ENCODE measurements at places on chromosomes 1 and 21. TPM values are rescaled to one million over a fixed set of nuclear protein-coding genes. Genes with fewer than 3 reads are reported as not detected.

DNA sequence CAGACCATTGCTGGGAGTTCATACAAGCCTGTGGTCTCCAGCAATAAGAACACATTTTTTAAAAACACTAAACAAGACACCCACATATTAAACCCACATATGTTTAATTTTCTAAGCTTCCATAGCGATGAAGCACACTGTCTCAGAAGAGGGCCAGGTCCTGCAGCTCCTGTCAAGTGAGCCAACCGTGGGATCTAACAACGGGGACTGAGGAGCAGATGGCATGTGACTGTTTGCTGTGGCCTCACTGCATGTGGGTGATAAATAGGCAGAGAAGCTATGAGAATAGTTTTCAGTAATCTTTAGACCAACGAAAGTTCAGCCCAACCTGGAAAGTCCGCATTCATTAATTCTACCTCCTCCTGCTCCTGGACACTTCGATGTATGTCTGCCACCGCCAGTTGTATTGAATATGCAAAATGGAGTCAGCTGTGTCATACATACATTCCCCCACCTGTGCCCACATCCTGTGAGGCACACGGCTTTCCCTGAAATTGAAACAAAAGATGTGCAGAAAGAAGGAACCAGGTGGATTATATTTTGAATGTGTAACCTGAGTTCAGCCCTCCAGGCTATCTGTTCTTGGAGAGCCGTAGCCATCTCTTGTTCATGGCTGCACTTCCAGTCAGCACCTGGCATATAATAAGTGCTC is 88.2 kb downstream of the MIS18A start:
- no peaks in the 10 kb centered on the region for H3K36me3 ChIP-seq
- no peaks in the 10 kb centered on the region for H3K27me3 ChIP-seq
- H3K4me1 ChIP-seq: no peaks in the 10 kb centered on the region
- no peak overlapping the region for H3K27ac ChIP-seq

- peaks cover 9% of the 10 kb centered on the region for H3K4me1 ChIP-seq
- H3K36me3 ChIP-seq: no peaks in the 10 kb centered on the region
- H3K4me3 ChIP-seq: no peak overlapping the region
Measured at GRCh38 chr1:54161495-54162168, 8.8 kb upstream of the CDCP2 start.

DNA sequence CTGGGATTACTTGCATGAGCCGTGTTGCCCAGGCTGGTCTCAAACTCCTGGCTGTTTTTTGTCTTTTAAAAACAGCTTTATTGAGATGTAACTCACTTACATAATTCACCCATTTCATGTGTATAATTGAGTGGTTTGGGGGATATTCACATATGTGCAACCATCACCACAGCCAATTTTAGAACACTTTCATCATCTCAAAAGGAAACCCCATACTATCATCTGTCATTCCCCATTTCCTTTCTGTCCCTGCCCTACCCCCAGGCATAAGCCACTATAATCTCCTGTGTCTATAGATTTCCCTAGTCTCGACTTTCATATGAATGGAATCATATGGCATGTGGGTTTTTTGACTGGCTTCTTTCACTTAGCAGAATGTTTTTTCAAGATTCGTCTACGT is 43.3 kb downstream of the GPR137B start:
- no peak overlapping the region for H3K27ac ChIP-seq
- no peak overlapping the region for H3K4me3 ChIP-seq
- DNase-seq: no peak
- H3K4me1 ChIP-seq: no peaks in the 10 kb centered on the region
- no peaks in the 10 kb centered on the region for H3K27me3 ChIP-seq

DNA sequence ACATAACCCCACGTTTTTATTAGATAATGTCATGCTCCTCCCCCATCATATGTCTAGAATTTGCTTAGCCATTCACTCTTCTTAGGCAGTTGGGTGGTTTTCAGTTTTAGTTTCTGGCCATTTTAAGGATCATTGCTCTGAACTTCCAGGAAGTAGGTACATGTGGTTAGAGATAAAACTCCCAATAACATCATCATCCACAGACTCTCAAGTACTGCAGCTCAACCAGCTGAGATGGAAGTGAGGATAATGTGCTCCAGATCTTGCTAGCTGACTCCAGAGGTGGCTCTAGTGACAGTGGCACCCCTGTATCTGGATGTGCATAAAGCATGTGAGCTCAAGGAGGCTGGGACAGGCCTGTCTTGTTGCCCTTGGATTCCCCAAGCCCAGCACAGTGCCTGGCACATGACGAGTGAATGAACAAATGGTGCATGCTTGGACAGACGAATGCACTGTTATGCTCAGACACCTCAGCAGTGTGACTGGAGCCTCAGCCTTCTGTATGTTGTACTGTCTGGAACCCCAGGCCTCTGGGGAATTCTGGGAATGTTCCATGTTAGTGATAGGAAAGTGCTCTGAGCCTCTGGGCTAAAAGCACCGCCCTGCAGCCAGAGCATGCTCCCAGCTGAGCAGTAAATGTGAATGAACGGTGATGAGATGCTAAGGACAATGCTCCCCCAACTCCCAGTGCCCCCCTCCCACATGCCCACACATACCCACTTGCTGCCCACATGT is 16.4 kb upstream of the KCNN3 start:
- no peaks in the 10 kb centered on the region for H3K4me1 ChIP-seq
- no peak overlapping the region for H3K4me3 ChIP-seq
- no peak for DNase-seq
- H3K27ac ChIP-seq: no peak overlapping the region

GRCh38 chr1:33036051-33036525 is 595 bp downstream of the AK2 start:
- peak overlapping the region; percentile 92 for H3K27ac ChIP-seq
- H3K36me3 ChIP-seq: no peaks in the 10 kb centered on the region
- DNase-seq: no peak
- peak overlapping the region; percentile 99 for H3K4me3 ChIP-seq

- no peak for DNase-seq
- no peak overlapping the region for H3K4me3 ChIP-seq
- H3K36me3 ChIP-seq: no peaks in the 10 kb centered on the region
- no peak overlapping the region for H3K27ac ChIP-seq
- H3K4me1 ChIP-seq: peaks cover 8% of the 10 kb centered on the region
- no peaks in the 10 kb centered on the region for H3K27me3 ChIP-seq
Measured at GRCh38 chr1:3672971-3673361, 20.6 kb downstream of the TP73 start.

DNA sequence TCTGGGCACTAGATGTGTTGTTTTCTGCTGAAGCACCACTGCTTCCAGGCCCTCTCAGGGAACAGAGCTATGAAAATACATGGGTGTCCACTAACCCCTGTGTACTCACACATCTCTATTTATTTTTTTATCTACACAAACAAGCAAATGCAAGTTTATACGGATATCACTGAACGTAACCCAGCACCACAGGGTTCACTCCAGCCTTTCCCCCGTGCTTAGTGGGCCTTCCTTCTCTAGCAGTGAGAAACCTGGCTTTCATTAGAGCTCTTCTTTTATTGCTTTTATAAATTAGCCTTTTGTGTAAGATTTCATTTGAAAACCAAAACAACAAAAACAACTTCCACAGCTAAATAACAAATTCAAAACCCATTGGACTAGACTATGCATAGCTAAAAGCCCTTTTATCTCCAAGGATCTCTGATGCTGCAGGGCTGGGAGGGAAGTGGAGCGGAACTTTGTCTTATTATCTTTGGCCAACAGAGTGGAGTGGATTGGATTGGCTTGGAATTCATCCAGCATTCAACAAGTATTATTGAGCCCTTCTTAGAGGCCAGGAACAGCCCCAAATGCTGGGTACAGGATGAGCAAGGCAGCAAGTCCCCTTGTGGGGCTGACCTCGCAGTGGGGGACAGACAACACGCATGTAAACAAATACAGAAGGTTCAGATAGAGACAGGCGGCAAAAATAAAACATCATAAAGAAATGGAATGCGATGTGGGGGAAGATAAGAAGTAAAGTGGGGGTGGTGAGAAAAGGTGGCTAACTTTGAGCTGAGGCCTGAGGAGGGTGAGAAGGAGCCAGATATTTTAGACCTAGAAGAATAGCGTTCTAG is 371.8 kb upstream of the POU3F1 start:
- no peak overlapping the region for H3K4me3 ChIP-seq
- no peaks in the 10 kb centered on the region for H3K36me3 ChIP-seq
- H3K4me1 ChIP-seq: no peaks in the 10 kb centered on the region
- H3K27me3 ChIP-seq: no peaks in the 10 kb centered on the region
- H3K27ac ChIP-seq: no peak overlapping the region

- no peaks in the 10 kb centered on the region for H3K4me1 ChIP-seq
- H3K27me3 ChIP-seq: no peaks in the 10 kb centered on the region
- H3K27ac ChIP-seq: no peak overlapping the region
- no peaks in the 10 kb centered on the region for H3K36me3 ChIP-seq
- no peak overlapping the region for H3K4me3 ChIP-seq
Measured at GRCh38 chr1:5329068-5329739, 663.0 kb downstream of the NPHP4 start.

- no peak for DNase-seq
- H3K4me3 ChIP-seq: no peak overlapping the region
- H3K4me1 ChIP-seq: peaks cover 22% of the 10 kb centered on the region
Measured at GRCh38 chr1:110494522-110495406, 24.2 kb downstream of the KCNA10 start.

The LCE3D gene
- total RNA-seq: not detected

The CASQ1 gene
- not detected for total RNA-seq

The TFF2 gene
- not detected for total RNA-seq

The CA6 gene
- total RNA-seq: not detected

The LCE1C gene
- not detected for total RNA-seq

The PCP4L1 gene
- total RNA-seq: 6.9 TPM

The ETV3L gene
- total RNA-seq: not detected

The NEXN gene
- total RNA-seq: 11.1 TPM
